ENCODE measurements at places on chromosomes 7 and 10. TPM values are rescaled to one million over a fixed set of nuclear protein-coding genes. Genes with fewer than 3 reads are reported as not detected.

Gene AKR1C3
- total RNA-seq = 4.8 TPM

Gene TFR2
- total RNA-seq = 0.95 TPM

GRCh38 chr10:88926566-88927415 lies 25.8 kb downstream of the ACTA2 start:
- no peaks in the 10 kb centered on the region for H3K36me3 ChIP-seq
- no peak overlapping the region for H3K4me3 ChIP-seq
- no peaks in the 10 kb centered on the region for H3K4me1 ChIP-seq
- no peak overlapping the region for H3K27ac ChIP-seq
- DNase-seq = no peak

- H3K4me1 ChIP-seq = no peaks in the 10 kb centered on the region
- peak; percentile 25 for DNase-seq
- peaks cover 3% of the 10 kb centered on the region for H3K27me3 ChIP-seq
- no peaks in the 10 kb centered on the region for H3K36me3 ChIP-seq
These were observed 66.8 kb upstream of the SEPHS1 start for GRCh38 chr10:13414855-13415254.

GRCh38 chr7:132061937-132062336 lies 505.5 kb upstream of the PODXL start:
- H3K36me3 ChIP-seq = no peaks in the 10 kb centered on the region
- no peaks in the 10 kb centered on the region for H3K27me3 ChIP-seq
- DNase-seq = no peak
- no peak overlapping the region for H3K27ac ChIP-seq

- no peaks in the 10 kb centered on the region for H3K36me3 ChIP-seq
- no peak for DNase-seq
- H3K4me3 ChIP-seq = no peak overlapping the region
These were observed 170.5 kb upstream of the NPSR1 start for GRCh38 chr7:34487391-34488115.

- no peaks in the 10 kb centered on the region for H3K36me3 ChIP-seq
- DNase-seq = no peak
- H3K4me3 ChIP-seq = peak overlapping the region; percentile 91
- peaks cover 17% of the 10 kb centered on the region for H3K4me1 ChIP-seq
- H3K27me3 ChIP-seq = no peaks in the 10 kb centered on the region
These were observed 876 bp downstream of the GNAI1 start for GRCh38 chr7:80135309-80136104.

Data from endothelial cell of umbilical vein (primary cell).